ENCODE measurements at places on chromosomes 1 and 21. TPM values are rescaled to one million over a fixed set of nuclear protein-coding genes. Genes with fewer than 3 reads are reported as not detected.

DNA sequence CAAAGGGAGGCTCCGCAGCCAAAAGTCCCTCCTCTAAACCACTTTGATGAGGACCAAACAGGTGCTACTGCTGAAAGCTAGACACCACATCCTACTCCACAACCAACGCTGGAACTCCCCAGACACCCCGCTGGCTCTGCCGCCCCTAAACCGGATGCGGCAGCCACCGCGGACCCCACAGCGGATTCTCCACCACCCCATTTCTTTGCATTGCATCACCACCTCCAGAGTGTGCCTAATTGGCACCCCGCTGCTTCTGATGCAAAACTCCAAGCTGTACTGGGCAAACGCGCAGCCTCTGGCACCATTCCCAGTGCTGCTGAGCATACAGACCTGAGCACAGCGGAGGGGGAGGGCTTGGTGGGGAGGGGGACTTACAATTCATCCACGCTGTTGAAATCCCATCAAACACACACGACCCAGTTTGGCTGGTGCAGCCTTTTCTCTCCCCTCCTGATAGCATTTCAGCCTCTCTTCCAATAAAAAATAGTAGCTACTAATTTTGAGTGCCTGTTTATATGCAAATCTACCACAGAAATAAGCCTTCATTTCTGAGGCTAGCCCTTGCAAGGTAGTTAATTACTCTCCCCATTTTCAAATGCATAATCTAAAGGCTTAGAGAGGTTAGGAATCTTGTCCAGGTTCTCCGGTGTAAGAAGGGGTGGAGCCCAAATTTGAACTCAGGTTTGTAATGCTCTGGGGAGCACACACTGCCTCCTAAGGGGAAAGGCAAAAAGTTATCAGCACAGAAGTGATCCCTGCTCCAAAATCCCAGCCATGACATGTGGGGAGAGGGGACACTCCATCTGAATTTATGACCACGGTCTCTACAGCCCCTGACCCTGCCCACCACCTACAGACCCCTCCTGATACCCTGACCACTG, 12.2 kb upstream of the RGS16 start:
- H3K4me3 ChIP-seq: no peak overlapping the region
- DNase-seq: peak; percentile 46
- peaks cover 24% of the 10 kb centered on the region for H3K4me1 ChIP-seq
- no peaks in the 10 kb centered on the region for H3K27me3 ChIP-seq
- no peaks in the 10 kb centered on the region for H3K36me3 ChIP-seq

TAL1 gene
- total RNA-seq: 184 TPM

FASLG gene
- 0.33 TPM for total RNA-seq

- no peak for DNase-seq
- no peaks in the 10 kb centered on the region for H3K4me1 ChIP-seq
- H3K27me3 ChIP-seq: no peaks in the 10 kb centered on the region
- H3K27ac ChIP-seq: no peak overlapping the region
These were observed 184.1 kb upstream of the RNPC3 start for GRCh38 chr1:103341377-103341880.

GRCh38 chr1:232016616-232017015, 390.0 kb downstream of the DISC1 start:
- H3K36me3 ChIP-seq: no peaks in the 10 kb centered on the region
- H3K27me3 ChIP-seq: no peaks in the 10 kb centered on the region
- no peak overlapping the region for H3K27ac ChIP-seq
- no peak overlapping the region for H3K4me3 ChIP-seq
- no peak for DNase-seq

C1orf210 gene
- total RNA-seq: 5.0 TPM

- H3K4me3 ChIP-seq: no peak overlapping the region
- no peaks in the 10 kb centered on the region for H3K27me3 ChIP-seq
- no peaks in the 10 kb centered on the region for H3K4me1 ChIP-seq
- no peak overlapping the region for H3K27ac ChIP-seq
- no peak for DNase-seq
These were observed 52.6 kb upstream of the JUN start for GRCh38 chr1:58836408-58836807.

NEK2 gene
- total RNA-seq: not detected

DNA sequence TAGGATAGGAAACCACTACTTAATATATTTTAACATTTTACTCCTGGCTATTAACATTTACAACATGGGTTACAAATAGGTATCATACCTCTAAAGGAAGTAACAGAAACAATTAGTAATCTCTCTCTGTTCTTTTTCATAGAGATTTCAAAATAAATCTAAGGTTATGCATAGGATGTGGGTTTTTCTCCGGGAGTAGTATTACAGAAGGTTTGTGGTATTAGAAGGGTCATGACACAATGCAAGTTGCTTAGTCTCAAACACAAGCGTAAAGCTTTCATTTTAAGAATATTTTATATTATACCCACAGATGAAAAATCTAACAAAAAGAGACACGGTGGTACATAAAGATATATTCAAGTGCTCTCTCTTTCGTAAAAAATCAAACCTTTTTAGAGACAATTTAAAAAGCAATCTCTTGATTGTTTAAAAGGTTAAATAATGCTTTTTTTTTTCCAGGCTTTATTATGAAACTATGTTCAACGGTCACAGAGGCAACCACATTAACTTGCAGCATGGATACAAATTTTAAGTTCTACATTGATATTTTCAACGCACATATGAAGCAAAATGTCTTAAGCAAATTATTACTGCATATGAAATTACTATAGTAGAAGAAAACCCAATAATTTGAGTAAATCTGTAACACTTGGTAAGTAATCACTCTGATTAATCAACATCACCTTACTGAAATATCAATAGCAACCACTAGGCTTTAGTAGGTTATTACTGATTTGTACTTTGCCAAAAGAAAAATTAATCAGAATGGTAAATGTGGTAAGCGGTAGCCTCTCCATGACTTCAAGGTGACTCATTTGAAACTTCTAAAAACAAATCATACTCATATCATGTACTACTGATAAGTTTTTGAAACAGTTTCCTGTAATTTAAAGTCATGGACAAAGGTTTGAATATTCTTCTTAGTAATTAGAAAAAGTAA, 97.4 kb upstream of the GFI1 start:
- peaks cover 2% of the 10 kb centered on the region for H3K36me3 ChIP-seq
- no peak for DNase-seq
- no peaks in the 10 kb centered on the region for H3K4me1 ChIP-seq
- H3K4me3 ChIP-seq: no peak overlapping the region
- H3K27me3 ChIP-seq: no peaks in the 10 kb centered on the region

- no peaks in the 10 kb centered on the region for H3K27me3 ChIP-seq
- peaks cover 23% of the 10 kb centered on the region for H3K4me1 ChIP-seq
- DNase-seq: no peak
- no peak overlapping the region for H3K27ac ChIP-seq
These were observed 107.0 kb downstream of the TGFBR3 start for GRCh38 chr1:91778964-91779363.

DNA sequence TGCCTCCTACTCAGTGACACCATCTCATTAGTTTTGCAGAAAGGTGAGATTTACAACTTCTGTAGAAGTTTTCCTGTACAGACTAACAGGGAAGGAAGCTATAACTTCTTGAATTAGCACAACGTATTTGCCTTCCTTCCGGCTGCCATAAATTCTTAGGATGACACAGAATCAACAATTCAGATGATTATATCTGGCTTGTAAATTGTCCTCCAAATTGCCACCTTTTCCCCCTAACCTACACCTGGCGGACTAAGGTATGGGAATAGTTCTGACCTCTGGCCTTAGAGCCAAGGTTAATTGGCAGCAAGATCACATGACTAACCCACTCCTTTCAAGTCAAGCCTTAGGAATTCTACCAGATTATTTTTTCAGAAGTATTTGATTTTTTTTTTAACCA, 284.3 kb downstream of the LMO4 start:
- no peaks in the 10 kb centered on the region for H3K4me1 ChIP-seq
- no peaks in the 10 kb centered on the region for H3K36me3 ChIP-seq
- no peak overlapping the region for H3K27ac ChIP-seq
- no peak for DNase-seq

KCNA3 gene
- 2.2 TPM for total RNA-seq

GRCh38 chr21:25818121-25818520, 83.3 kb downstream of the GABPA start:
- no peak overlapping the region for H3K27ac ChIP-seq
- H3K36me3 ChIP-seq: no peaks in the 10 kb centered on the region
- H3K4me1 ChIP-seq: no peaks in the 10 kb centered on the region
- no peaks in the 10 kb centered on the region for H3K27me3 ChIP-seq
- no peak overlapping the region for H3K4me3 ChIP-seq

All from liver (tissue), 10 donors.